Large intestine (tissue), 12 donors: ENCODE measurements at places on chromosomes 4 and X.

DNA sequence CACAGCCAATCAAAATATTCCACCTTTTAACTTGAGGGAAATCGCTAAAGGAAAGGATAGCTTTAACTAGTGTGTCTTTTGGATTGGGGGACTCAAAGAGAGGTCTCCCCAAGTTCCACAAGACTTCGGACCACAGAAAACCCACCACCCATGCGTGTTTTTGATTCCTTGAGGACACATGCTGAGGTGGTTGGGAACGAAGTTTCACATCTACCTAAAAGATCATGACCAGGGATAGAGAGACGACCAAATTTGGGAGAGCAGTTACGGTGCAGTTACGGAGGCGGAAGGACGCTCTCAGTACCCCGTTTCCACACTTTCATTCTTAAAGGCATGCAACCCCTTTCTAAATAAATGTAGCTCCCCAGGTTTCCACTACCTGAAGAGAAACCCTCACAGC lies 1.1 kb downstream of the PCYT1B start:
- DNase-seq = no peak

DNA sequence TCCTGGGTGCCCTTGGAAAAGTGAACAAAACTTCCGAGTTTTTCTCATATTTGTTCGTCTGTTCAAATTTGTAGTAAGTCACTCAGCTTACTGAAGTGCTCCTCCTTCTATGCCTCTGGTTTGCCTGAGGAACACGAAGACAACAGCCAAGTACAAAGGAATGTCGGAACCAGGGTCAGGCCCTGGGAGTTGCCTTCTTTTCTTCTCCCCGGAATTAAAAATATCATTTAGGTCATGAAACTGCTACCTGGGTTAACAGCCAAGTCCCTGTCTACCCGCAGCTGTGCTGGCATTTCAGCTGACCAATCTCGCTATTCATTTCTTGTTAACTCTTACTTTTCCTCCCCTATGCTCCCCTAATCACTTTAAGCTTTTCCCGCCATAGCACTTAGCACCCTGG lies 137.6 kb upstream of the TEX13D start:
- DNase-seq = no peak

DNA sequence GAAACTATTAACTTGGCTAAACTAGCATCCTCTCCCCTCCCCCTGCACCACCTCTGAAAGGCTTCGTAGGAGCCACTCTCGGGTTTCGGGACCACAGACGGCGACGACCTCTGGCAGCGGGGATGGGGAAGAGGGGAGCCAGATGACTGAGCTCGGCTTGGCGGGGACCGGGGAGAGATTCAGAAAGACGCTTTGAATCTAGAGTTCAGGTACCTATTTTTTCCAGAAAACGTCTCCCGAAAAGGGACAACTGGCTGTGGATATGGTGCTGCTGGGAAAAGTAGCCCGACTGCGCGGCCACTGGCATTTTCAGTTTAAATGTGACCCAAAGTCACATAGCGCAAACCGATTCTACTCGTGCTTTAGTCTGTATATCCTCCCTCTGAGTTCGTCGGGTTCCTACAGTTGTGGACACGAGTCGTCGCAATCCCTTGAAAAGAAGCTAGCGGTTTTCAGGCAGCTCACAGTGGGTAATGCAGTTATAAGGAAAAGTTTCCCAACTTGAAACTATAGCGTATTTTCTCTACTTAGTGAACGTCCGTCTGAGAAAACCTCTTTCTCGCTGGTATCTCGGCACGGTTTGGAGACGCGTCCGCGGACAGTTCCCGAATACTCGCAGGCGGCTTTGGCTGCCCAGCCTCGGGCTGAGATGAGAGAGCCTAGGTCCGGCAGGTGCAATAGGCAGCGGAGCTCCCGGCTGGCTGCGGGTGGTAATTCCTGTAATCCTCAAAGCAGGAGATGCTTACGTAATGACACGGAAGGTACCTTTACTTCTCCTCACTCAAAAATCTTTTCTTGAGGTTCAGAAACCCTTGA lies 1.3 kb downstream of the PARM1 start:
- DNase-seq = no peak

- DNase-seq = no peak
These were observed 46.1 kb downstream of the CXorf58 start for GRCh38 chrX:23953908-23954269.

DNA sequence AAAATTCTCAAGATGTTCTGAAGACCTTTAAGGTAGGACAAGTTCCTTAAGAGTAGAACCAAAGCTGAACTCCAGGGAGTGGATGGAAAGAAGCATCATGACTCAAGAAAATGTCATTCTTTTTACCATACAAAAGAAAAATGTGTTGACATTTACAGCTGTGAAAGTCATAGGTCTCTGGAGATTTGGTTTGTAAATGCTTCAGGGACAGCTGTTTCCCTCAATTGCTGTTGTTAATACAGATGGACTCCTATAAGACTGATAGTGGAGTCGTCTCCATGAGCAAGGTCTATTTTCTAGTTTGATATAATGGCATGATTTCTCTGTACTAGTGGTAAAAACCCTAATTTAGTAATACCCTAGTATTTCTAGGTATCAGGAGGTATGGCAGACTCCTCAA lies 101.7 kb downstream of the PHOX2B start:
- no peak for DNase-seq

DNA sequence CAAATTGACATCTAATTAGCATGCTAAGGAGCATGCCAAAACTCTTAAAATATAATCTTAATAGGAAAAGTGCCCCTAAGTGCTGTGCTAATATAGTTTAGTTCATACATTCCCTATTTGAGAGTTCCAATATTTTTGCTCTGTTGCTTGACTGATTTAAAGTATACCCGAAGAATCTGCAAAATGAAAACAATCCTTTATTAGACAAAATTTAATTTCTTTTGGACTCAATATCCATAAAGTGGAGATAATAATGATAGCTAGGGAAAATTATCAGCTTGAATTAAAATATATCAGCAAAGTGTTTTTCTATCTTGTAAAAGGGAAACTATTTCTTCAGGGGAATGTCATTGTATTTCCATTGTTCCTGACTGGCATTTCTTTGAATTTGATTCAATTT lies 196.0 kb upstream of the NPY2R start:
- DNase-seq = no peak

GRCh38 chrX:154430479-154430878 lies 2.0 kb downstream of the ATP6AP1 start:
- DNase-seq = no peak

DNA sequence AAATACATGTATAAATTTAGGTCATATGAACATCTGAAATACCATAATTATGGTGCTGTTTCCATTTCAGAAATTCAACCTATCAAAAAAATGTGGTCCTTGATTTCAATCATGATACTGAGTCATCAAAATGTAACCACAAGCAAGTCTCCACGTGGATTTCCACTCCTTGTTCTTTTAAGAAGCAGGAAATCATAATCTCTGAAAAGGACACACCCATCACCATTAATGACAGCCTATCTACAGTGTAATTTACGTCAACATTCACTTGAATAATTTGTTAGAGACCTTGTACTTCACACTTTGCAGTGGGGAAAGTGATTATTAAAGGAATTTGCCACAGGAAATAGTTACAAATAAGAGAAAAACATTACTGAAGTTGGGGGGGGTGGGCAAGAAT lies 17.7 kb upstream of the SLC7A11 start:
- peak; percentile 64 for DNase-seq
